HFFc6 (cell line): ENCODE measurements at places on chromosomes 16 and 17.

DNA sequence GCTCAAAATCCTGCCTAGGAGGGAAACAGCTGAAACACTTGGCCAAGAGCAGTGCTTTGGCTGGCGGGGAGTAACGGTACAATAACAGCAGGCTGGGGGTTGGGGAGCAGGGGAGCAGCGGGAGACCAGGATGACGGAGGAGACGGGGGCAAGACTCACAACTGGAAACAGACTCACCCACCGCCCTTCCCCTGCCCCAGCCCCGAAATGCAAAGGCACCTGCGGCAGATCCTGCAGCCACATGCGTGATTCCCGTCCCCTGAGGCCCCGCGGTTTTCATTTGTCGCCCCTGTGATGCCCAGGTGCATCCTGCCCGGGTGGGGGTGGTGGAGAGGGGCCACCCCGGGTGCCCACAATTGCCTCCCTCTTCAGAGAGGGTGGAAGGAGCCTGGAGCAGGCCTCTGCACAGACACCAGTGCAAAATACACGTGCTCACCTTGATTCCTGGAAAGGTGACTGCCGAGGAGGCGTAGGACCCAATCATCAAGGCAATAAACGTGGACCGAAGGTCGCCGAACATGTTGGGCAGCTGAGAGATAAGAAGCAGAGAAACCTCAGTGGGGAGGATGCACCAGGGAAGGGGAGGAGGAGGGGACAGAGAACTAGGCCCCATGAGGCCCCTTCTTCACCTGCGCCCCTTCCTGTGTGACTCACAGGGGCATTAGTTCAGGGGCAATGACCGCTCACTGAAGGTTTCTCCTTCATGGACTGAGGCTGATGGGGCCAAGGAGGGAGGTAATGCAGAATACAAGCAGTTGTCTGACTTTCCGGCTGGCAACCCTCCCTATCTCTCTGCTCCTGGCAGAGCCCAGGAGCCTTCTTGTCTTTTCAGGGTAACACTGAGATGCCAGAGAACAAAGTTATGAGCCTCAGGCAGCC, 30.4 kb upstream of the PITPNA start:
- no peak for DNase-seq

DNA sequence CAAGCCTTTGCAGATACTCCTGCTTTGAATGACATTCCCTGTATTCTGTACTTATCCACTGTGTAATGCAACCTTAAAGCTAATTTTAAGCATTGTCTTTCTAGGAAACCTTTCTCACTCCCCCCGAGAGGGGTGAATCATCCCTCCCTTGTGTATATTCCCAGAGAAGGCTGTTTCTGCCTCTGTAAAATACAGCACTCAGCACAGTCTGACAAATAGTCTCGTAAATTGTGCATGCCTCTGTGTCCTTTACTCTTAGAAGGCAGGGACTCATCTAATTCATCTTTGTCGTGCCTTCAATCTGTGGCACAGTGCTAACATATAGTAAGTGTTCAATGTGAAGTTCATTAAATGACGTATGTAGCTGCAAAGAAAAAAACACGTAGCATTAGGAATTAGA, 200.7 kb downstream of the CA10 start:
- DNase-seq, result no peak

GRCh38 chr16:54455030-54455725, 168.6 kb upstream of the IRX3 start:
- no peak for DNase-seq

DNA sequence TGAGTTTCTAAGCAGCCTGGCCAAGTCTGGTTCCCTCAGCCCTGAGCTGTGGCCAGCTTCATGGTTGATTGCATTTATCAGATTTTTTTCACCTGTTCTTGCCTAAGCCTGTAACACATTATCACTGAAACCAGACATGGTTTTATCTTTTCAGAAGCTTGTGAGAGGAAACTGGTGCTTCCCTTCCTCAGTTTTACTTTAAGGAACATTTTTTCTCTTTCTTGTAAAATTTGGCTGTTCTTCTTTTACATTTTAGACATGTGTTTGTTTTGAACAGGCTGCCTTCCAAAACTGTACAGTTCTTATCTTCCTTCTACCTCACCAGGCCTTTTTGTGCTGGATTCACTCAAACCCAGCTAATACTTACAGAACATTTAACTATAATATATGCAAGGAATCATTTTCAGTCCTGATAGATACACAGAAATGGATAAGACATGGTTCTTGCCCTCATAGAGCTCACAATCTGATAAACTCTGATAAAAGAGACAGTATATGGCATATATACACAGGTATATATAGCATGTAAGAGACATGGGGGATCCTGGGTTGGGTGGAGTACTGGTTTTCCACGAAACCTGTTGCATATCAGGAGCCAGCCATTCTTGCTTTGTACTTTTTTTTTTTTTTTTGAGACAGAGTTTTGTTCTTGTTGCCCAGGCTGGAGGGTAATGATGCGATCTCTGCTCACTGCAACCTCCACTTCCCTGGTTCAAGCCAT, 44.5 kb downstream of the ZNRF1 start:
- DNase-seq, result no peak

DNA sequence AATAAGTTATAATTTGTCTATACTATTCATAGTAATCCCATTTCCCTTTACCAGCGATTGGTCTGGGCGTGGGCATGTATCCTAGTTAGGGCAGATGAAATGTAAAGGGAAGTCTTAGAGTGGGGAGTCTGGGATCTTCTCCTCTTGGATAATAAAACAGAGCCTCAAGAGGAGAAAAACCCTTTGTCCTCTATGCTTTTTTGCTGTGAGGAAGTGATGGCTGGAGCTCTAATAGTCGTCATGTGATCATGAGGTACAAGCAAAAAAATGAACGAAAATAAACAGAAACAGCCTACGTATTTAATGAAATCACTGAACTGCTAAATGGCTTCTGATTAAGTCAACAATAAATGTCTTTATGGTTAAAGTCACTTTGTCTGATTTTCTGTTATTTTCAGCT, 26.8 kb downstream of the EFCAB5 start:
- DNase-seq, result no peak

- DNase-seq, result no peak
Observed at GRCh38 chr16:88809068-88809675, 2.6 kb downstream of the APRT start.

DNA sequence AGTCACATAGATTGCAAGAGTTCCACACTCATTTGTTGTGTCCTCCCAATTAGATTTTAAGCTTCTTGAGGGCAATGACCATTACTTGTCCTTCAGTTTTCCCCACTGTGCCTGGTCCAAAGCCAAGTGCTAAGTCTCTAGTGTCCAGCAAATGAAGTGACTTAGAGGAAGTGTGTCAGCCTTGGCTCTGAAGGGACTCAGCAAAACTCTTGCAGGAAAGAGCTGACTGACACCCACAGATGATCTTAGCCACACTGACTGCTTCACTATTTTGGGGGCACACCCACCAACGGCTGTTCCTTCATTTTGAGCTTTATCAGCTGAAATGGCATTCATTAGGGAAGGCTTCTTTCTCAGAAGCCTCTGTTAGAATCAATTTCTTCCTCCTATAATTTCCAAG, 358.1 kb downstream of the UTP18 start:
- no peak for DNase-seq

- no peak for DNase-seq
Observed at GRCh38 chr16:68539711-68540239, 684 bp downstream of the ZFP90 start.

DNA sequence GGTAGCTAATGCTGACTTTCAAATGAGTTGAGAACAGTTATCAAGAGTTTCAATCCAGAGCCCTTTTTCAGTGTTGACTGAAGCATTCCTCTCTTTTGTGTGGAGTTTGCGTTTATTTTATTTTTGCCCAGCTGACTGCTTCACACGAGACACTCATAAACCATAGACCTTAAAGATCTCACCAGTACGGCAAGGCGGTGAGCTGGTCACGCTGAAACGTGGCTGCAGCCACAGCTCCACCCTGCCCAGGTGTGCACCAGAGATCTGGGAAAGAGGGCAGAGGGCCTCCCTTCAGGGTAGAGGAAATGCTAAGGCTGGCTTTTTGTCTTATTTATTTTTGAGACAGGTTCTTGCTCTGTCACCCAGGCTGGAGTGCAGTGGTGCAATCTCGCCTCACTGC, 112.2 kb downstream of the AATF start:
- DNase-seq, result no peak

DNA sequence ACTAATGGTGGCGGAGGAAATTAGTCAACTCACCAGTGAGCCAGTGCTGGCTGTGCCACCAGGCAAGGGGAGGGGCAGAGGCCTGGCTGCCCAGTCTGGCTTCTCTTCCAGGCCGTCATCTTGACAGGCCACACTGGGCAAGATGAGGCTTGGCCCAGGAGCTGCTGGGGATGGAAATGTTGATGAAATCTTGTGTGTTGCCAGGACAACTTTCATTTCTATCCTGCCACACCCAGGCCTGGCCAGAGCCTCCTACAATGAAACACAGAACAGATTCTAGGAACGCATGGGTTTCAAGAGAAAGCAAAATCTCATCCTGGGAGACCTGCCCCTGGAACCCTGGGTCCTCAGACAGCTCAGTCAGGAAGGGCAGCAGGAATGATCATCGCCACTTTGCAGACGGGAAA, 9.3 kb downstream of the HEXIM2 start:
- peak; percentile 82 for DNase-seq

DNA sequence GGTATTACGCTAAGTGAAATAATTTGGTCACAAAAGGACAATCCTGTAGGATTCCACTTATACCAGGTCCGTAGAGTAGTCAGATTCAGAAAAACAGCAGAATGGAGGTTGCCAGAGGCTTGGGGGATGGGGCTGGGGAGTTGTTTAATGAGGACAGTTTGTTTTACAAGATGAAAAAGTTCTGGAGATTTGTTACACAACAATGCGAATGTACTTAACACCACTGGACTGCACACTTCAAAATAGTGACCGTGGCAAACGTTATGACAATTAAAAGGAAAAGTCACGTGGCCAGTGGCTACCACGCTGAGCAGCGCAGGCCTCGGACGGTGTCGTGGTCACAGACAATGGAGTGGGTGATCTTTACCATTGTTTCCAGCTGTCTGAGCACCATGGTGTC, 338.1 kb downstream of the SEC14L1 start:
- no peak for DNase-seq

- no peak for DNase-seq
Observed at GRCh38 chr16:64390102-64390501, 731.8 kb downstream of the CDH11 start.

DNA sequence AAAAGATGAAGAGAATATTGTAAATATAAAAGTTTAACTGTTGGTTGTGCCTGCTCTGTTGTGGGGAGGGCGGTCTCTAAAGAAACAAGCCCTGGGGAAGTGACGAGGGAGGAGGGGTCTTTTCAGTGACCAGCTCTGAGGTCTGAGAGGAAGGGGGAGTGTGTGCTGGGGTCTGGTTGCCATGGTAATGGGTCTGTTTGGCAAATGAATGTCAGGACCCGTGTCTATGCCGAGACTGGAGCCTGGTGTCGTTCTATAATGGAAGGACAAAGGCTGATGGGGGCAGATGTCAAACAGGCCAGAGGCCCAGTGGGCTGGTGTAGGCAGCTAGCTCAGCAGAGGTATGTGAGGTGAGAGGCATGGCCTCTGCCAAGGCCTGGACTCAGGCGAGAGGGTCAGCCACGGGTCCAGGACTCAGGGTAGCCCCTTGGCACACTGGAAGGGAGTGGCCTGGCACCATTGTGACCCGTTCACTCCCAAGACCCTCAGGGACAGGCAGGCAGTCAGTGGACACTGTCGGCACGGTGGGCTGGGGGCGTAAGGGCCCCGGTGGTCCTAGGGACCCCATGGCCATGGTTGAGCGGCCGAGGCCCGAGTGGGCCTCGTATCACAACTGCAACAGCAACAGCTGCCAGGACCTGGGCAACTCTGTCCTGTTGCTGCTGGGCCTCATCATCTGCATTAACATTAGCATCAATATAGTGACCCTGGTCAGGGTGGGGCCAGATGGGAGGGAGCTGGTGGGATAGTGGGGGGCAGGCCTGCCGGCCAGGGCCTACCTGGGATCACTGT, at the start of gene SPEM1:
Gene SPEM1 (plus strand): TSS at position 506 of the 792 bp plus-strand sequence. CDS start 61 bp downstream, at position 567.
- DNase-seq, result no peak

GRCh38 chr17:43216762-43217613, 5.3 kb downstream of the TMEM106A start:
- no peak for DNase-seq

GRCh38 chr16:22191532-22192260, 14.4 kb upstream of the EEF2K start:
- DNase-seq, result no peak

- DNase-seq, result no peak
Observed at GRCh38 chr17:60863892-60864707, 186.4 kb downstream of the BCAS3 start.

- no peak for DNase-seq
Observed at GRCh38 chr16:28316054-28316453, 23.7 kb downstream of the SBK1 start.

DNA sequence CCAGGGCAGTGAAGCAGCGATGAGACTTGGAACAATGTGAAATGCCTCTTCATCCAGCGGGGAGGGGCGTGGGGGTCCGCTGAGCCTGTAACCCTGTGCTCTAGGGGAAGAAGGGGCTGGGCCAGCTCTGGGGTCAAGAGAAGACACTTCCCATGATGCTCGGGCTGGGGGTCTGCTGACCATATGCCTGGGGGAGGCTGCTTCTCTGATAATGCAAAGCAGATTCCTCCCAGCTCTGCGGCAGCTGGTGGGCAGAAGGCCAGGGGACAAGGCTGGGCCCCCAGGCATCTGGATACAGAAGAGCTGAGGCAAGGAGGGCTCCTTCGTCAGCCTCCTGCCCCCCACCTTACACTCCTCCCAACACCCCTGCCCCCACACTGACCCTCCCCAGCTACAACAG, 24.7 kb downstream of the NGFR start:
- DNase-seq, result no peak

- DNase-seq, result peak; percentile 24
Observed at GRCh38 chr17:17568772-17569195, 22.7 kb downstream of the PEMT start.

DNA sequence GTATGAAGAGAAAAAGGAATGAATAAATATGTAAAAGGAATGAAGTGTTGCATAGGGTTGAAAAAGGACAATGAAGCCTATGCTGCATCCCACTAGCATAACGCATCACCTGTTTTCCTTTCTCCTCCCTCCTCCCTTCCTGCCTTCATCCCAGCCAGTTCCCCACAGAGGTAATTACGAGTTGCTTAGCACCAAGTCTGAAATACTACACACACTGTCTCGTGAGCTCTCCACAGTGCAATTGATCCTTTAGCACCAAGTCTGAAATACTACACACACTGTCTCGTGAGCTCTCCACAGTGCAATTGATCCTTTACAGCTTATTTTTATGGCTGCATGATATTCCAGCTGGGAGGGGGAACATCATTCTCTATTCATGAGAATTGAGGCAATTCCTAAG, 1.1 kb upstream of the DRC7 start:
- no peak for DNase-seq

- DNase-seq, result no peak
Observed at GRCh38 chr16:30421010-30421409, 8.8 kb downstream of the DCTPP1 start.

DNA sequence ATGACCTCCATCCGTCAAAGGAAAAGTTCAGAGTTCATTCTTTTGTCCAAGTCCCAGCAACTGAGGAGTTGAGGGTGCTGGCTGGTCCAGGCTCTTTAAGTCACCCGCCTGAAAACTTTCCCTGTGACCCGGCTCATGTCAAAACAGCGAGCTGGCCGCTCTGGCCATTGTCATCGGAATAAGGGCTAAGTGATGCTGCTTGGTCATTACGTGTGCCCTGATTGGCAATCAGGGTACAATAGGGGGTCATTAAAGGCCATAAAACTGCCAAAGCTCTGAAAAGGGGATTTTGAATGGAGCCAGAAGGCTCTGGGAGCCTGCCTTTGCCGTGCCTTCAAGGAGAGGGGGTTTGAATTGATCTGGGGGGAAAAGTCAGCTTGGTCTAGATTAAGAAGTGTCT, 88.5 kb upstream of the IRX3 start:
- DNase-seq, result no peak
